ENCODE measurements at places on chromosomes 12 and 14.

DNA sequence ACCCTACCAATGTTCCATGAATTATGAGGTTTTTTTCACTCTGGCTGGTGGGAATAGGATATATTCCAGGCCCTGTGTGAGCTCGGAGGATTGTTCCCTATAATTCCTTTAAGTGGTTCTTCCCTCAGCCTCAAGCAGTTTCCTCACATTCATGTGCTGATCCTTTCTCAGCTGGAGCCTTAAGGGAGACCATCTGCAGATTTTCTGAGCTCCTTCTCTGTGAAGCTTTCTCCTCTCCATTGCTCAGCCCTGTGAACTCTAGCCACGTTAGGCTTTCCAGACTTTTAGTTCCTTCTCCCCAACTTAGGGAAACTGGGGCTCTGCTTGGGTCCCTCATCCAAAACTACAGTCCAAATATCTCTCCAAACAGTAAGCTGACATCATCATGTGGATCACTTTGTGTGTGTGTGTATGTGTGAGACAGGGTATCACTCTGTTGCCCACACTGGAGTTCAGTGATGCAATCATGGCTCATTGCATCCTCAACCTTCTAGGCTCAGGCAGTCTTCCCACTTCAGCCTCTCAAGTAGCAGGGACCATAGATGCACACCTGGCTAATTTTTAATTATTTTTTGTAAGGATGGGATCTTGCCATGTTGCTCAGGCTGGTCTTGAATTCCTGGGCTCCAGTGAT is 219.5 kb upstream of the OTX2 start:
- DNase-seq, result no peak

GRCh38 chr12:91813701-91814100 is 331.9 kb downstream of the BTG1 start:
- DNase-seq, result peak; percentile 40

DNA sequence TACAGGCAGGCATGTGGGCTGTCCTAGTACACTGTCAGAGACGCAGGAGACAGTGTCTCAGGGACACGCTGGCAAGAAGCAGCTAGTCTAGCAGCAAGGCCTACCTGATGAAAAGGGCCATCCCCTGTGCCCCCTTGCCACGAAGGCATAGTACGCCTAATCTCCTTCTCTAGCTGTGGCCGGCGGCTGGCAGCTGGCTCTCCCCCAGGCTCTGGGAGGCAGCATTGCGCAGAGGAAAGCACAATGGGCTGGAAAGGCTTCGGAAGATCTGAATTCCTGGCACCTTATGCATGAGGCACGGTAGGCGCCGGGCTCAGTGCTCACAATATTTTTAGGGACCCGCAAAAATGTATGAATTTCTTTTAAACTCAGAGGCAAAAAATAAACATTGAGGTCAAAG is 16.0 kb upstream of the PLEKHH1 start:
- no peak for DNase-seq

DNA sequence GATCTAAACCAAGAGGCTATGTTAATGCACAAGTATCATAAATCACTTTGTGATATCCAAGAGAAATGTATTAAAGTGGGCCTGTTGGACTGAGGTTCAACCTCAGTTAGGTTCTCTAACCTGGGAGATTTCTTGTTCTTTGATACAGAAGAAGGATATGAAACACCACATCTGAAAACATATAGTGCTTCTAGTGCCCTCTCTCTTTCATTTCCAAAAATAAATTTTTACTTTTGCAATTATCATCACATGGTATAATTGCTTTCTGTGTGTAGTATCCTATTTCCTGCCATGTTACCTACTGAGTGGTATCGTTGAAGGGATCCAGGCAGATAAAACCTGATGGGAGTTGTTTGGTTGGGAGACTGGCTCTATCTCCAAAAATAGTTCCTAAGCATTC is 264.9 kb downstream of the CCER1 start:
- DNase-seq, result no peak

DNA sequence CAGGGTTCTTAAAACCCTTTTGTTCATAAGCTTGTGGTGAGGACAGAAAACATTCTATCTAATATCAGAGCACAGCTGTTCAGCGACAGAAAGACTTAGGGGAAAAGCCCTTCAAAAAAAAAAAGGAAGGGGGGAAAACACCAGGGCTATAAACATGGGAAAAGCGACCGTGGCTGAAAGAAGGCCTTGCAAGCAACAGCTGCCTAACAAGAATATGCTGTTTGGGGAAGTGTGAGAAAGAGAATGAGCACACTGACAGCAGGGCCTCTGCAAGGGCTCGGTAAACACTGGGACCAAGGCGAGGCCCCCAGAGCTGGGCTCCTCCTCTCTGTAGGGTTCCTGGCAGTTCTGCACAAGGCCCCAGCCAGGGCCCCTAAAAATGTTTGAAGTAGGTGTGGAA is 27.4 kb upstream of the CCND2 start:
- DNase-seq, result no peak

- no peak for DNase-seq
Measured at GRCh38 chr12:31967539-31967938, 8.3 kb downstream of the RESF1 start.

DNA sequence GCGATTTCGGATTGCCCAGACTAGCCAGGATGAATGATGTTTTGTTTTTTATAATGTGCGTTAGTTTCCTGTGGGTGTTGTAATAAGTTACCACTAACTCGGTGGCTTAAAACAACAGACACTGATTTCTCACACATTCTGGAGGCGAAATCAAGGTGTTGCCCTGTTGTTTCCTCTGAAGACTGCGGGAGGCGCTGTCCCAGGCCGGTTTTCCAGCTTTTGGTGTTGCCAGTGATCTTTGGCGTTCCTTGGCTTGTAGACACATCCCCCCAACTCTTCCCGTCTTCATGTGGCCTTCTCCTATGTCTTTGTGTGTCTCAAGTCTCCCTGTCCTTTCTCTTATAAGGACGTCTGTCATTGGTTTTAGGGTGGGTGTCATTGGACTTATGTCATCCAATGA is 267.7 kb downstream of the AACS start:
- DNase-seq, result no peak

- peak; percentile 47 for DNase-seq
Measured at GRCh38 chr14:98131406-98131805, 1140.6 kb downstream of the BCL11B start.

- no peak for DNase-seq
Measured at GRCh38 chr14:101118746-101119591, 215.4 kb upstream of the RTL1 start.

- no peak for DNase-seq
Measured at GRCh38 chr14:98186140-98186539, 1085.9 kb downstream of the BCL11B start.

- DNase-seq, result no peak
Measured at GRCh38 chr14:92253381-92253894, 69.5 kb upstream of the SLC24A4 start.

DNA sequence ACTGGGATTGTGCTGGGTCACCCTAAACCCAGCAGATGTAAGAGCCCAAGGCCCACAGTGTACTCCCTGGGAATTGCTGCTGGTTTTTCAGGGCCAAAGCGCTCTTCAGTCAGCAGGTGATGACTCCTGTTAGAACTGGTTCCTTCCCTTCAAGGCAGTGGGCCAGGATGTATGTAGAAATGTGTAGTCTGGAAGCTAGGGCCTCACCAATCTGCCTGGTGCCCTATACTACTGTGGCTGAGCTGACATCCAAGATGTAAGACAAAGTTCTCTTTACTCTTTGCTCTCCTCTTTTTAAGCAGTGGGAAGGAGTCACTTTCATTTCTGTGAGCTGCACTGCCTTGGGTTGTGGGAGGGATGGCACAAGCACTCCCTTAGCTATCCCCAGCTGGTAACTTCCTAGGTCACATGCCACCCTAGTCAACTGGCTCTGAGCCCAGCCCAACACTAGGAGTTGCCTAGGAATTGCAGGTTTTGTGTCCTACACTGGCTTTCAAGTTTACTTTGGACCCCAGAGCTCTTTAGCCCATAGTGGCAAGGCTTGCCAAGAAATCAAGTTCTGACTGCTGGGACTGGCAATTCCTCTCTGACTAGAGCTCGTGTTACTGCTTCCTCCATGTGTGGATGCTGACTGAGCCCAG is 249.2 kb downstream of the C12orf50 start:
- DNase-seq, result no peak

- no peak for DNase-seq
Measured at GRCh38 chr12:112357214-112357613, 25.0 kb downstream of the HECTD4 start.

DNA sequence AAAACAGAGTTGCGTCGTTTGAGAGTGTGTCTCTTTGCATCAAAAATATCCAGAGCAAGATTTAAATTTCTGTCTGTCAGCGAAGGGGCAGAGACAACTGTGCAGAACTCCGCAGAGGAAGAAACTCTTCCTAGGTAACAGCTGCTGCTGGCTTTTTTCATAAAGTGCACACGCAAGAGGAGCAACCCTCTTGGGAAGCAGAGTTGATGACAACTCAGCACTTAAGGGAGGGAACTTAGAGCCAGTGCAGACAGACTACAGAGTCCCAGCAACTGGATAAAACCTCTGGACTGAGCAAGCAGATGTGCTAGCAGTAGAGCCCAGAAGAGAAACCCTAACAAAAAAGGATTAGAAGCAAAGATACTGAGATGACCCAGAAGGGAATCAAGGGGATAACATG is 337.1 kb downstream of the PCNX1 start:
- peak; percentile 67 for DNase-seq

DNA sequence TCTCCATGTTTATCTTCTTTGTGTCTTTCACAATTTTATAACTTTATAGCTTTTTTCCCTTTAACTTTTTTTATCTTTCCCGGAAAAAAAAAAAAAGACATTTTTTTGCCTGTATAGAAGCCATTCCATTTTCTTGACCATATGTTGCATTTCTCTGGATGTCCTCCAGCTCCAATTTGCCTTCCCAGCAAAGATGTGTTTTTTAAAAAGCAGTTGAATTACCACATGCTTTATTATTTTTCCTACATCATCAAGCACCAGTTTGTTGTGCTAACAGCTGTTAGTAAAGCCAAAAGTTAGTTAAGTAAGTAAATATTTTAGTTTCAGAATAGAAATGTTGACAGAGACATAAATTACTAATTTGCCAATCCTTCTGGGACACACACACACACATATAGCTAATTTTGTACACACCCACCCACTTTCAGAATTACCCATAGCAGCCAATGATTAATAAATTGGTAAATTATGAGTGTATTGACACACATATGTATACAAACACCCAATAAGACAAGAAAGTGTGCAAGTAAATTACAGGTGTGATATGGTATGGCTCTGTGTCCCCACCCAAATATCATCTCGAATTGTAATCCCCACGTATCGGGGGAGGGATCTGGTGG is 118.3 kb downstream of the SLC38A6 start:
- DNase-seq, result peak; percentile 69

- no peak for DNase-seq
Measured at GRCh38 chr14:21055432-21056117, 2.0 kb upstream of the RNASE8 start.

GRCh38 chr12:114361545-114361944 is 44.4 kb downstream of the TBX5 start:
- DNase-seq, result no peak

- no peak for DNase-seq
Measured at GRCh38 chr12:98221243-98221808, 294.1 kb upstream of the TMPO start.

- no peak for DNase-seq
Measured at GRCh38 chr12:114764510-114764909, 80.5 kb upstream of the TBX3 start.

- DNase-seq, result peak; percentile 91
Measured at GRCh38 chr14:55123101-55123500, 6.0 kb upstream of the LGALS3 start.

DNA sequence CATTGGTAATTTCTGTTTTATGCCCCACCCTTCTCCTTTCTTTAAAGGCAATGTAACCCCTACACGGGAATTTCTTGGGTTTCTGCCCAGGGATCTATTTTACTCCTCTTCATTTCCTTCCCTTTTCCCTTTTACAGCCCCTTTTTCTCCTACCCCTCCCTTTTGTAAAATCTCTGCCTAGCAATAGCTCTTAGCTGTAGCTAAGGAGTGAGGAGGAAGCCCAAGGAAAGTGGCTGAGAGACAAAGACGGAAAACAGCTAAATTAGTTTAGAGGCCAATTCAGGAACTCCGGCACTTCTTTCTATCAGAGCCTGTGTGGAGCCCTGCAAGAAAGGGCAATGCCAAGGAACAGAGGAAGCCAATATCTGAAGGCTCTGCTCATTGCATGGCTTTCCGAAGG is 40.3 kb downstream of the SOCS2 start:
- DNase-seq, result no peak

DNA sequence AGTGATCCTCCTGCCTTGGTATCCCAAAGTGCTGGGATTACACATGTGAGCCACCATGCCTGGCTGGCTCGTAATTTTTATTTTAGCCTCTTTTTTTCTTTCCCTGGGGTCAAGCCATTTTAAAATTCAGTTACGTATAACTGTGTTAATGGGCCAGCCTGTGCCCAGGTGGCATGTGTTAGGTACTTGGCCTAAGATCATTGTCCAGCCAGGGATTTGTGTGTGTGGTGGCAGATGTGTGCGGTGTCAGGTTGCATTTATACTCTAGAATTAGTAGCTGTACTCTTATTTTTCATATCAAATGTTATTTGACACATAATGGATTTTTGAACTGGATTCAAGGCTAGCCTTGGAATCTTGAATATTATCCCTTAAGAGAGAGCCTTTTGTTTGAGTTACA is 69.3 kb downstream of the FBXO34 start:
- no peak for DNase-seq

DNA sequence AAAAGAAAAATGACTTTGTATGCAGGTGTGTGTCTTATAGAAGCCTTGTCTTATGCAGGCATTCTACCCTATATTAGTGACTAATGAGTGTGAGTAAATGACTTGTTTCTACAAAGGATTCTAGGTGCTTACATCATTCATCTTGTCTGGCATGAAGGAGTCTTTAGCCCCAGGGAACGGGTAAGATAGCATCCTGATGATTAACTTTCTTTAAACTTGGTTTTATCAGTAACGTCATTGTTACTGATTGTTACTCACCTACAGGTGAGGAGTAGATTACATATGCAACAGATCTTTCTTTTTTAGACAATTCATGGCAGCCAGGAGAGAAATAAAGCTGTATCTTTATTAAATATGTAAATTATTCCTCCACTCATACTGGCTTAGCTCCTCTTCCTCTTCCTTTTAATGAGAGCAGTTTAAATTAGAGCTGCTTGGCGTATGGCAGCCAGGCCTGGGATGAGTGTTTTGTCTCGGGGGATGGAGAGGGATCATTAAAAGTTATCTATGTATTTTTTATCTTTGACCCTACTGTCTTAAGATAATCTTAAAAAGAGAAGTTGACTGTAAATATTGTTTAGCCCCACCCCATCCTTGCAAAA is 57.2 kb upstream of the ATP2A2 start:
- DNase-seq, result peak; percentile 28

- no peak for DNase-seq
Measured at GRCh38 chr14:70830998-70831781, 21.9 kb upstream of the MAP3K9 start.

- DNase-seq, result peak; percentile 50
Measured at GRCh38 chr12:92224685-92225331, 79.2 kb upstream of the BTG1 start.

- DNase-seq, result peak; percentile 40
Measured at GRCh38 chr12:122875590-122876220, 20.2 kb downstream of the VPS37B start.

GRCh38 chr14:93655078-93655750 is 133.1 kb downstream of the PRIMA1 start:
- DNase-seq, result peak; percentile 36
